ENCODE measurements at places on chromosomes 1 and 21.

DNA sequence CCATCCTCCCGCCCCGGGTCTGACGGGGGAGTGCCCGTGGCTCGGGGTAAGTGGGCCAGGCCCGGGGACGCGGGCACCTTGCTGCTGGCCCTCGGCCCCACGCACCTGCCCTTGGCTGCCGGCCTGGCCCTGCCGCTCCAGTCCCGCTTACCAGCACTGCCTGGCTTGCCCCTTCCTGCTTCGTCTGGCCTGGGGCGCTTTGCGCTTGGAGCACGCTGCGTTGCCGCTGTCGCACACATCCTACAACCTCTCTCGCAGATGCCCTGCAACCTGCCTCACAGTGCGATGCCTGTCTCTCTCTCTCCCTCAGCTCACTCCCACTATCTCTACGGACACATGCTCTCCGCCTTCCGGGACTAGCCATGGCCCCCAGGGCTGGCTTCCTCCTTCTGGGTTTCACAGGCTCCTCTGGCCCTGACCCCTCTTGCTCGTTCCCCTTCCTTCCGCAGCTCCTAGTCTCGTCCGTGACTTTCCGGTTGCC is 9.7 kb downstream of the MYOG start:
- DNase-seq = no peak

DNA sequence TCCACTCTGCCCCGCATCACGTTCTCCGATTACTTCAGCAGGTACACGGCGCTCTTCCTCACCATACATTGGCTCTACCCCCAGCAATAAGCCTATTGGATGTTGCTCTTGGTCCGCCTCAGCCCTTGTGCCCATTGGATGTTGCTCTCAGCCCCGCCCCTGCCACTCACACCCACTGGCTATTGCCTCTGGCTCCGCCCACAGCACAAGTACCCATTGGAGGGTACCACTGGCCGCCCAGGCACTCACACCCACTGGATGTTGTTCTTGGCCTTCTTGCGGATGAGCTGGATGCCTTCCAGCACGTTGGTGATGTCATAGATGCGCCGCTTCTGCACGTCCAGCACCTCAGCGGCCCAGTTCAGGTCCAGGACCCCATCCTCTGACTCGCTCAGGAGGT is 9.4 kb downstream of the E2F2 start:
- no peak for DNase-seq

- DNase-seq = peak; percentile 75
Measured at GRCh38 chr1:183234660-183235476, 48.8 kb downstream of the LAMC2 start.

- DNase-seq = no peak
Measured at GRCh38 chr1:54220004-54220811, 20.2 kb downstream of the MRPL37 start.

DNA sequence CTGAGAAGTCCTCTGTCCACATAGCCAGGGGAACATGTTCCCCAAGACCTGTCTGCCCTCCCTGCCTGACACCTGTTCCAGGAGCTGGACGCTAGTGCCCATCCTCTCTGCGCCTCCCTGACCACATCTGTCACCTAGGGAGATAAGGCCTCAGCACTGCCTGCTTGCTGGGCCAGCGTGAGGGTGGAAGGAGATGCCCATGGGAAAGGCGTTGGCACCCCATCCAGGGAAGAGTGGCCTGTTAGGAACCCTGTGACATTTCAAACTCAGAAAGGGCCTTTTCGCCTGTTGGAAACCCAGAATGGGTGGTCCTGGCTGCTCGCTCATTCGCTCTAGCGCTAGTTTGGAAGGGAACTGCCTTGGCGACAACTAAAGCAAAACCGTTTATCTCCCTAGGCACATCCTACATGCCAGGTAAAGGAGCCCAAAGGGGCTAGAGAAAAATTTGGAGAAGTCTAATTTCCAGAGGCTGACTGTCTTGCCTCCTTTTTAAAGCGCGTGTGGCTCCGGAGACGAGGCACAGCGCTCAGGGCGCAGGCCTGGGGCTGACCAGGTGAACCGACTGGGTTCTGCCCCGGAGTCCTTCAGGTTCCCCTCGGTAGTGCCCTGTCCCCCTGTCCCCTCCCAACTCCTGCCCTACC is 410 bp downstream of the ACTA1 start:
- DNase-seq = no peak

DNA sequence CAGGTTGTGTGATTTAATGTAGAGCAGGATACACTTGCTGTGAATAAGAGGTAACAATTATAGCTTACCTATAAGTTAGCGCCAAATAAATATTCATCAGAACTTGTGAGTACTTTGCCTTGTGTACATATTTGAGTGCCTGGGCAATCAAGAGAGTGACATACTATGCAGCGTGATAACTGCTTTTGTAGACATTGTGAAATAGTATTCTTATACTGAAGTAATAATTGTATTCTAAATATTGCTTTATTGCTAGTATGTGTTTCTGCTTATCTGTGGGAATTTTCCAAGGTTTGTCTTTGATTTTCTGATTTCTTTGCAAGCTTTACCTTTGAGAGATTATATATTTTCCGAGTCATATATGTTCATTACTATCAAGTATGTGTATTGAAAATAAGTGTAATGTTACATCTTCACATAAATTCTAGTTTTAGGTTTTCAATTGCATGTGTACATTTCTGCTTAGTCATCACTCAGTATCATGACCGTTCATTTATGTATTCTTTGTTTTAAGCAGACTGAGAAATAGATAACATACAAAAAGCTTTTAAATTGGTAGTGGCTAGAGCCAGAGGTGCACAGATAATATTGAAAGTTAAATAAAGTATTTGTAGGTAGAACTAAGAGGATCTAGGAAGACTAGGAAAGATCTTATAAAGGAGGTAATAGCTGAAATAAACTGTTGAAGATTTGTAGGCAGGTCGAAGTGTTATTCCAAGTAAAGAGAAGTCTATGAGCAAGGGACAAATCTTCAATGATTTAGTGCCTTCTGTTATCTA is 19.5 kb downstream of the USP25 start:
- DNase-seq = no peak

DNA sequence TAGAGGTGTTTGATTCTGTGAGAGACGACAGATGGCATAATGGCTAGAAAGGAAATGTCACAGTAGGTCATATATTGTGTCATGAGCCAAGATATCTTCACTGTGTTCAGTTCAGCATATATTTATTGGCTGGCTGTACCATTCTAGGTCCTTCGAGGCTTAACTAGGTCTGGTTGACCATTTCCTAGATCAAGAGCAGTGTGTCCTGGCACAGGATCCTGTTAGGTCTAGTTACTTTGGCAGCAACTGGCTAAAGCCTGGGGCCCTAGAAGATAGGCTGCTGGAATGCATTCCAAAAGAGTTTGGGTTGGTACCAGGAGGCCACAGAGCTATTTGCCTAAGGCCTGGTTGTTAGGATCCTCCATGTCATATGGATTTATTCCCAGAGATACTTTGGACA is 20.9 kb downstream of the ZBTB40 start:
- no peak for DNase-seq

DNA sequence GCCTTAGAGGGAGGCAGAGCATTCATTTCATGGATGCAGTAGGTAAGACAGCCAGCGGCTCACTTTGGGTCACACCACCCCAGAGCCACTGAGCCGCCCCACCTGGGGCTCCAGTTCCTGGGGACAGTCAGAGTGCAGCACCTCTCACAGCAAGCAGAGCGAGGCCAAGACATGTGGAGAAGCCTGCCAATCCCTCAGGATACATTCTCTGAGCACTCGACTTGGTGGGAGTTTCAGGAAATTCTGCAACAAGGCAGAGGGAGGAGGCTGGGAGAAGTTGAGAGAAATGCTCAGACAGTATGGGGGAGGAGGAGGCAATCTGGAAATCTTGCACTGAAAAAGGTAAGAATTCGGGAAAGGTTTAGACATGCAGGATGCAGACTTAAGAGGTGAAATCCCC is 60.8 kb upstream of the WLS start:
- no peak for DNase-seq

GRCh38 chr1:5651964-5652821 is 340.0 kb downstream of the NPHP4 start:
- no peak for DNase-seq

- no peak for DNase-seq
Measured at GRCh38 chr1:117241512-117241911, 30.8 kb upstream of the VTCN1 start.

DNA sequence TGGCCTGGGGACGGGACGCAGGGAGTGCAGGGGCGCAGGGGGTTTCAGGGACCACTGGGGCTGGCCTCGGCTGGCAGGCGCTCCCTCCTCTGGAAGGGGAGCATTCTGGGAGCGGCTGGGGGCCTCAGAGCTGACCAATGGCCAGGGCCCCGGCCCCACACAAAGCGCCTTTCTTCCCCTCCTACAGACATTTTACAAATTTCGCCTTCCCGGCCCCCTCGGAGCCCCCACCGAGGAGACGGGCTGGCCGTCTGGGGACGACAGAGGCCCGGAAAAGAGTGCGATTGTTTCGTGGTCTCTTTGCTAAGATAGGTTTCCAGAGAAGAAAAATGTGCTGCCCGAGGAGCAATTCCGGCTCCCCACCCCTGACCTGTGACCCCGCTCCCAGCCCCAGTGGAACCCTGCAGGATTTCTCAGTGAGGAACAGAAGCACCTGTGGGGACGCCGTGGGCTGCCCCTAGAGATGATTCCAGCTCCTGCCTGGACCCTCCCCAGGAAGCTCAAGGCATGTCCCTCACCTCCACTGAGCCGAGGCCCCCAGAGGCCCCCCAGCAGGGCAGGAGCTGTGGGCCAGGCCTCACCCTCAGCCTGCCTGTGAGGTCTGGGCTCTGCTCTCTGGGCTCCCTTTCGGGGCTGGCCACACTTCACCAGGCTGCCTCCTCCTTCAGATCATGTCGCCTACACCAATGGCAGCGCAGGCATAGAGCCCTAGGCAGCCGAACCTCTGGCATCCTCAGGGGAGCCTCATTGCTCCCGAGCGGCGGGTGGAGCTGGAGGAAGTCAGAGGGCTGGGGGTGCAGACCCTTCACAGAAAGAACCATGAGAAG is 15.0 kb upstream of the PLEKHG5 start:
- DNase-seq = no peak

GRCh38 chr1:224543453-224543852 is 72.7 kb upstream of the CNIH3 start:
- no peak for DNase-seq

- no peak for DNase-seq
Measured at GRCh38 chr1:113074237-113074636, 1.2 kb downstream of the LRIG2 start.

DNA sequence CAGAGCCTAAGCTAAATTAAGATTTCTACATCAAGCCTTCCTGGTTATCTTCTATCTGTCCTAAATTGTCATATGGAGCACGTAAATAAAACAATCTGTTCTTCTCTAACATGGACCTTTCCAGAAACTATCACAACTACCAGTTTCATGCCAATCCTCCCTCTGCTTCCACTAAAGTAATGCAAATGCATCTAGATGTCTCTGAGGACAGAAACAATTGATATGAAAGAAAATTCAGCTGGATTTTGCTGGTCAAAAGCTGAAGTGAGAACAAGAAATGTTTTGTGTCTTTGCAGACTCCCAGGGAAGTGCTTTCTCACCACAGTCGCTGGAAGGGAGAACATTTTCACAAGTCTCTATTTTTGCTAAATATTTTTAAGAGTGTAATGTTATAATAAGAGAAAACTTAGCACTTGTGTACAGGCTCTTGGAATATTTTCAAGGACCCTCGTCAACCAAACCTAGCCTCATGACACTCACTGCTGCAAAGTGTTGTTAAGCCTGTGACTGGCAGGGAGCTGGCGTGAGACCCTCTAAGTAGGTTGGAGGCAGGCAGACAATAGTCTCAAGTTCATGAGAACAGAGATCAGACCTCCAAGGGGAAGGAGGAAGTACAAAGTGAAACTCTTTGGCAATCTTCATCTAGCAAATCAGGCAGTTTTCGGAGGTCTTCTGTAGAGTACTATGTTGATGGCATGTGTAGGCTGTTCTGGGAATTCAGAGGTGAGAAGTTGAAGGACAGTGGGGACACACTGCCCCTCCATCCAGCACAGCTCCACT is 38.8 kb downstream of the DNASE2B start:
- no peak for DNase-seq

GRCh38 chr1:56993475-56993874 is 27.7 kb upstream of the C8B start:
- no peak for DNase-seq

GRCh38 chr1:152218762-152219436 is 5.1 kb downstream of the HRNR start:
- DNase-seq = no peak

DNA sequence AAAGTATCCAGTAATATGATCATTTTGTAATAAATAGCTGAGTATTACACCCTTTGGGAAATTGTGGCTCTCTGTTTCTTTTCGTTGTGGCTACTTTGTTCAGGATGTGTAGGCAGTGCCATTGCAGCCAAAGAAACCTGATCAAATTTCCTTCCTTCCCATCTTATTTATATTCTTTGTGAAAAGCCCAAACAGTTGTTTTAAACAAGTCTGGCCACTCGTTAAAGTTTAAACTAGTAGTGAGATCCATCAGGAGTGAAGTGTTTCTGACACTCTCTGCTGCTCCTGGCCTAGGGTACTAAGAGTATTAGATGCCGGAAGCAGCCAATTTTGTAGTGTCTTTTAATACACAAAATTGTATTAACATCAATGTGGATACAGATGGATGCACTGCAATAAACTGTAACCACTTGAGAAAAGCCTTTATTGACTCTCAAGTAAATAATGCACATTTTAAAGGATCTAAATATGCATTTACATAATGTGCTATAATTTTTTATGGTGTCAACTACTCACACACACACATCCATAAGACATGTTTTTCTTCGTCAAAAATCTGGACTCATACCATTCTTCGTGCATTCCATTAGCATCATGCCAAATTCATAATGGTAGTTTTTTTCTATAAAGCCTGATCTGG is 317.9 kb downstream of the NFIA start:
- DNase-seq = no peak

DNA sequence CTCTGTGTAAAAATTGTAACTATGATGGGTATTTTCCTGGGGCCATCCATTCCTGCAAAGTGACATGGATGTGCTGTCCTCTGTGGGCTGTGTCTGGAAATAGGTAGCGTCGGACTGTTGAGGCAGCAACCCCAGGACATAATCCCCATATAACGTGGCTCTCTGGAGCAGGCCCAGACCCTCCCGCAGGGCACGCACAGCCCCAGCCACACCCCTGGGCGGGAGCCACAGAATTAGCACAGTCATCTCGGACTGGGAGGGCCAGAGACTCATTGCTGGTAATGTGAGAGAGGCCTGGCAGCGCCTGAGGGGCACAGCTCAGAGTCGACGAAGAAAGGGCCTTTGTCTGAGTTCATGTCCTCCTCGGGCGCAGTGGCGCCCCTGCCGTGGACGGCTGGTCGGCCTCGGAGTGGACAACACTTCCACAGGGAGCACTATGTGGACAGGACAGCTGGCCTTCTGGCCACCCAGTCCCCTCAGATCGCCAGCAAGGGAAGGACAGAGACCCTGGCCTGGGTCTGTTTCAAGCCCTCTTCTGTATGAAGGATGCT is 20.1 kb downstream of the SIM2 start:
- no peak for DNase-seq

DNA sequence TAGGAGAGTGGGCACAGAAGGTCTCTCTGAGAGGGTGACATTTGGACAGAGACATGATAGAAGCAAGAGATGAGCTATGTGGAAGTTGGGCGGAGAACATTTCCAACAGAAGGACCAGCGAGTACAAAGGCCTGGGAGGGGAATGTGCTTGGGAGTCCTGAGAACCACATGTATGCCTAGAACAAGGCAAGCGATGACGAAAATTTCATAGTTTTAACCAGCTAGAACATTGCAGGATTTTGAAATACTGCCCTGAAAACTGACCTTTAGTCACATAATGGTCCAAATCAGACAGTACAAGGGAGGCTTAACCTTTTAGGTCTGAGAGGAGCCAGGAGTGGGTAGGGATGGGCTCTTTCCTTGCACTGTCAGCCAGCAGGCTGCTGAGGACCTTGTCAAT is 68.0 kb downstream of the MRPS6 start:
- DNase-seq = no peak

- no peak for DNase-seq
Measured at GRCh38 chr1:199081739-199082138, 442.9 kb downstream of the PTPRC start.

Data from H54 (cell line).